ENCODE measurements at places on chromosomes 6 and 20.
A peak's percentile ranks its signal among the peaks of the same experiment; 100 is the strongest.

- DNase-seq = no peak
Observed at GRCh38 chr20:21559305-21559704, 45.4 kb upstream of the NKX2-2 start.

- DNase-seq = peak; percentile 54
Observed at GRCh38 chr20:57092112-57092899, 174.1 kb downstream of the BMP7 start.

- DNase-seq = no peak
Observed at GRCh38 chr6:75524322-75524972, 30.8 kb upstream of the FILIP1 start.

GRCh38 chr6:43115365-43115764 is 39.3 kb downstream of the PTK7 start:
- DNase-seq = no peak

DNA sequence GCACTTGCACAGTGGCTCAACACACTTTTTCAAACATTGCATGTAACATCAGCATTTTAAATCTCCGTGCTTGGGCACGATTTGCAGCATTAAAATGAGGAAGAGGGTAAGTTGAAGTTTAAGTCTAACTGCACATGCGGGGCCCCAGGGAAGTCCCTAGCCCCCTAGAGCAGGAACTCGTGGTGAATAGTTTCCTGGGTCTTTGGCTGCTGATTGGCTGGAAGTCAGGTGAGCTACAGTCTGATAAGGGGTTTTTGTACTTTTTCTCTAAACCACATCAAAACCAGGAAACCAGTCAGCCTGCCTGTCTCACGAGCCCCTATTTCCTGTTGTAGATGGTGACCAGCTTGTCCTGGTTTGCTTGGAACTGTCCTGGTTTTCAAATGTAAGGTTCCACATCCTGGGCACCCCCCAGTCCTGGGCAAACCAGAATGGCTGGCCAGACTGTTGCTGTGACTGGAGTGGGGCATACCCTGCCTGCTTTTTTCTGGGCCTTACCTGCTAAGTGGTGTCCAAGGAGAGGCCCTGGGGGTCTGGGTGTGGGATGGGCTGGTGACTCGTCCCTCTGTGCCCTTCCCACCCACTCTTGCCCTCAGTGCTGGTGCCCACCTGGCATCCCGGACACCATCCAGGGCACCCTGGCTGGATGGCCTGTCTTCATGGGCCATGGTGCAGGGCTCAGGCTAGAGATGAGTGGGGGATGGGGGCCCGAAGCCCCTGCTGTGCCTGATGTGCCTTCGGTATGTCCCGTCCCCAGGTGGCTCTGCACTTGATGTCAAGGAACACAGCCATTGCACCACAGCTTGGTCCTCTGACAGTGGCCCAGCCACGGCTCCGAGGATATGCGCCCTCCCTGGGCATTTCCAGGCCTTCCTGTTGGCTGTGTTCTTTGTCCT is 31.8 kb downstream of the SUN5 start:
- DNase-seq = peak; percentile 68

DNA sequence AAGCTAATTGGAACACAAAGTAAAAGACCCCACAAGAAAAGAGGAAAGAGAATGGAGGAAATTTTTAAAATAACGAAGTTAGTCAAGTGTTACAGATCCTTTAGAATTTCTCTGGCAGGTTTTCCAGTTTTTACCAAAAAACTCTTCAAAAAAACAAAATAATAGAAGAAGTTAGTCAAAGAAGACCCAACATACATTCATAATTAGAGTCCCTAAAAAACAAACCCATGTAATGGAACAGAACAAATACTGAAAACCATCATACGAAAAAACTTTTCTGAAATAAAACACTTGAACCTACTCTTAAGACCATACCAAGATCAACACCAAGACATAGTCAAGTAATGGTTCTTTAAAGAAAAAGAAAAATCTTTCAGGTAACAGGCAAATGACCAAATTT is 31.6 kb downstream of the RANBP9 start:
- DNase-seq = no peak

DNA sequence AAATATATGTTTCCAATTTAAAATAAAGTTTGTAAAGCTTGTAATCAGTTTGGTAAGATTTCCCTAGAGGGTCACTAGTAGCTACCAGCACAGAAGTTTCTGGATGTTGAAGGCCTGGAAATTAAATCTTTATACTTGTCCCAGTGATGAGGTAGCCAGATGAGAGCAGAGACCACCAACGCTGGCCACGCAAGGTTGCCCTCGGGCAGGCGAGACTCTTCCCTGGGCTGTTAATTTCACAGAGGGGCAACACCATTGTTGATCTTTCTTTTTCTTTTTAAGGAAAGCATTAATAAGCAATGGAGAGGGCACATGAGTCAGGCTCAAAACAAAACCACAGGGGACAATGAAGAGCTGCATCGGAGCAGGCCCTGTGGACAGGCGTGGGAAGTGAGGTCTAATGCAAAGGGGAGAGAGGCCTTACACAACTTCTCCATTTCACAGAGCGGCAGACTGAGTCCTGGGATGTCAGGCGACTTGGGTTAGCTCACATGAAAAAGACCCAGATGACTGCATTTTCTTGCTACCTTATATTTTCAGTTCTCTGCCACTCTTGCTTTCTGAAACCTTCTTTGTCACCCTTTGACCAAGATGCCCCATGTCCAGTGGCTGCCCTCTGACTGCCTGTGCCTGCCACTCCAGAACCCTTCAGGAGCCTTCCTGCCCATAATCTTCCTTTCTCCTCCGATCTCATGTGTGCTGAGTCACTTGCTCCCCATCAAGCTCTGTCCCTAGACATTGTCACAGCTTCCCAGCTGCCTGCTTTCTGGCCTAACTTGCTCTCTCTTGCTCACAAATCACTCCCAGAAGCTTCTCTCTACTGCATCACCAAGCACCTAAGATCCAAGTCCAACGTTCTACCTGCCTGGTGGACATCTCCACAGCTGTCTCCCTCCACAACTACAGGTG is 107.7 kb upstream of the CDYL start:
- no peak for DNase-seq

DNA sequence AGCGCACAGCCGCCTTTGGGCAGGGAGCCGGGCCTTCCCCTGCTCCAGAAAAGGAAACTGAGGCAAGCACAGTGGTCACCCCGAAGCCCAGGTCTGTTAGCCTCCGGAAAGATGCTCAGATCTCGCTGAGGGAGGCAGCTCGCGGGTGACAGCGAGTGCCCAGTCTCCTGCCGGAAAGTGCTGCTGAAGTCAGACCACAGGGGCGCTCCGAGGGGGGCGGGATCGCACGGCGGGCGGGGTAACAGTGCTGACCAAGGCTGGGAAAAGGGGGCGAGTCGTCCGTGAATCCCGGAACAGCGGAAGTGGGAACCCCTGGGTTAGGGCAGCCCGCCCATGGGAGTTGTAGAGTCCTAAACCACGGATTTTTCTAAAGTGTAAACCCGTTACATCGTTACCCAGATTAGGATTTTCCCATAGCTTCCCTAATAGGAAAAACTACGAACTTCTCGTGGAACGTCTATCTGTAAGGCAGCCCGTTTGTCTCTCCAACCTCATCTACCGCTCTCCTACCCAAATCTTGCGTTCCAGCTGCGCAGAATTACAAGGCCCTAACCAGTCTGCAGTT is 504 bp downstream of the VPS16 start:
- DNase-seq = peak; percentile 22

- DNase-seq = no peak
Observed at GRCh38 chr20:25257756-25258475, 10.0 kb downstream of the PYGB start.

DNA sequence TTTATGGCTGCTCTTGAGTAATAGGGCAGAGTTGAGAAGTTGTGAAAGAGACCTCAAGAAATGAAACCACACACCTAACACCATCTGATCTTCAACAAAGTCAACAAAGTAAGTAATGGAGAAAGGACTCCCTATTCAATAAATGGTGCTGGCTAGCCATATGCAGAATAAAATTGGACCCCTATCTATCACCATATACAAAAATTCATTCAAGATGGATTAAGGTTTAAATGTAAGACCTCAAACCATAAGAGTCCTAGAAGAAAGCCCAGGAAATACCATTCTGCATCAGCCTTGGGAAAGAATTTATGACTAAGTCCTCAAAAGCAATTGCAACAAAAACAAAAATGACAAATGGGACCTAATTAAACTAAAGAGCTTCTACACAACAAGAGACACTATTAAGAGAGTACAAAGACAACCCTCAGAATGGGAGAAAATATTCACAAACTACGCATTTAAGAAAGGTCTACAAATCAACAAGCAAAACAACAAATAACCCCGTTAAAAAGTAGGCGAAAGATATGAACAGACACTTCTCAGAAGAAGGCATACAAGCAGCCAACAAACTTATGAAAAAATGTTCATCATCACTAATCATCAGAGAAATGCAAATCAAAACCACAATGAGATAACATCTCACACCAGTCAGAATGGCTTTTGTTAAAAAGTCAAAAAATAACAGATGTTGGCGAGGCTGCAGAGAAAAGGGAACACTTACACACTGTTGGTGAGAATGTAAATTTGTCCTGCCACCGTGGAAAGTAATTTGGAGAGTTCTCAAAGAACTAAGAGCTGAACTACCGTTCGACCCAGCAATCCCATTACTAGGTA is 4.0 kb downstream of the MAP3K5 start:
- DNase-seq = no peak

GRCh38 chr6:98838975-98839374 is 4.6 kb downstream of the POU3F2 start:
- no peak for DNase-seq

All from stimulated activated CD4-positive, alpha-beta T cell treated with anti-CD3 and anti-CD28 coated beads, Interleukin-12 subunit alpha, Interleukin-12 subunit beta, amount 100 ng/mL, for 24 hours (primary cell).